Transverse colon (tissue), 4 donors: ENCODE measurements at places on chromosomes 13 and 19. TPM values are rescaled to one million over a fixed set of nuclear protein-coding genes. Genes with fewer than 3 reads are reported as not detected.

DNA sequence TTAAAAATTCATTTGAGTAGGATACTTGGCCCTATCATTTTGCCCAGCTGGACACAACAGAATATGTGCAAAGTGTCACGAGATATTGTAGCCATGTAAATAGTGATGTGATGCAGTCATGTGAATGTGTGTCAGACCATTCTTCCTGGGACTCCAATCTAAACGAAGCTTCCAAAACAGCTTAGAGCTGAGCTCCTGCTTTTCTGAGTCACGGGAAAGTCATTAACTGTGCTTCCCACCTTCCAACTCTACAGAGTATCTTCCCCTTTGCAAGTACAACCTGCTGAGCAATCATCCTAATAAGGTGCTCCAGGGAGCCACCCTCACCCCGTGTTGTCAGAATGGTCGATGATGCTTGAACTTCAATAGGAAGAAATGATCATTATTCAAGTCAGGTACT lies 294.7 kb downstream of the MYO16 start:
- H3K27me3 ChIP-seq = no peaks in the 10 kb centered on the region
- no peak overlapping the region for H3K4me3 ChIP-seq
- H3K27ac ChIP-seq = no peak overlapping the region
- DNase-seq = no peak
- H3K36me3 ChIP-seq = no peaks in the 10 kb centered on the region
- H3K4me1 ChIP-seq = peaks cover 2% of the 10 kb centered on the region

- H3K36me3 ChIP-seq = no peaks in the 10 kb centered on the region
- H3K27ac ChIP-seq = no peak overlapping the region
- no peak for DNase-seq
- no peak overlapping the region for H3K4me3 ChIP-seq
- H3K27me3 ChIP-seq = no peaks in the 10 kb centered on the region
Measured at GRCh38 chr13:99237981-99238662, 20.1 kb downstream of the GPR18 start.

The NLRP11 gene
- total RNA-seq = not detected

DNA sequence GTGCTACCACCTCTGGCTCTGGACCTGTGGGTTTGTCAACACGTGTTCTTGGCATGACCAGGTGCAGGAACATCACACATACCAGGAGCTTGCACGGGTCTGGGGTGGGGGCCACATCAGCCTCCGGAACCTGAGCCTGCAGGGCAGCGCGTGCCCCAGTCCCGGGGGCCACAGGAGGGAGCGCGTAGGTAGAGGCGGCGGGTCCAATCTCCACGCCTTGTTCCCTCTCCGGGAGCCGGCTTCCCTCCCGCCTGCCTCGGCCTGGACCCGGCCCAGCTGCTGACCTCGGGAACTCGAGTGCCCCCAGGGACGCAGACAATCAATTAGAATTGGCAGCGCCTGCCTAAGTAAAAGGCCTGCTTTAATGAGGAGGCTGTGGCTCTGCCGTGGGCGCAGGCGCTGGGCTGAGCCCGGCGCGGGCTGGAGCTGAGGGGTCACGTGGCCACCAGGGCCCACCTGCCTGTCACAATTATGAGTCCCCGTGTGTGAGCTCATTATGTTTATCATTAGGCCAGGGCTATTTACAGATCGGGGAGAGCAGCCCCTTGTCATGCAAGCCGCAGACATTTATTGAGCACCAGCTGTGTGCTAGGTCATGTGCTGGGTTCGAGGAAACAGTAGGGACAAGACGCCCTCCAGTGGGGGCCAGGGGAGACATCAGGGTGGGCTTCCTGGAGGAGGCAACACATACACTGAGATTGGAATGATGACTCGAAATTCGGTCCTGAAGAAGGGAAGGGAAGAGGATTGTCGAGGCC lies 32.2 kb upstream of the TNFAIP8L1 start:
- peaks cover 58% of the 10 kb centered on the region for H3K27me3 ChIP-seq
- no peak overlapping the region for H3K4me3 ChIP-seq
- no peak overlapping the region for H3K27ac ChIP-seq
- no peaks in the 10 kb centered on the region for H3K4me1 ChIP-seq
- DNase-seq = no peak

DNA sequence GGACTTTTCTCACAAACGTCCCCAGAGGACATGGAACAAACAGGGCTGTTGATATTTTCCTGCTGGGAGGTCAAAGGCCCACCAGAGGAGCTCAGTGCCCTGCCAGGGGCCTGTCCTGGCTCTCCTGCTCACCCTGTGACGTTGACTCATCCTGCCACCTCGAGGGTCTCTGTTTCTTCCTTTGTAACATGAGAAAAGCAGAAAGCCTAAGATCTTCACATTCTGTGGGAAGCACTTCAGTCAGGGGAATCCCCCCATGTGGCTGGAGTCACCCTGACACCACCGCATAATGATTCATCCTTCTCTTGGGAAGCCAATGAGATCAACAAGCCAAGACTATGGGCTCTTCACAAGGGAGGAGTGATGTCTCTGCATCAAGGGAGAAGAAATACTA lies 147.9 kb downstream of the KATNAL1 start:
- H3K27me3 ChIP-seq = peaks cover 3% of the 10 kb centered on the region
- H3K27ac ChIP-seq = no peak overlapping the region
- no peaks in the 10 kb centered on the region for H3K4me1 ChIP-seq
- H3K36me3 ChIP-seq = no peaks in the 10 kb centered on the region
- no peak overlapping the region for H3K4me3 ChIP-seq

DNA sequence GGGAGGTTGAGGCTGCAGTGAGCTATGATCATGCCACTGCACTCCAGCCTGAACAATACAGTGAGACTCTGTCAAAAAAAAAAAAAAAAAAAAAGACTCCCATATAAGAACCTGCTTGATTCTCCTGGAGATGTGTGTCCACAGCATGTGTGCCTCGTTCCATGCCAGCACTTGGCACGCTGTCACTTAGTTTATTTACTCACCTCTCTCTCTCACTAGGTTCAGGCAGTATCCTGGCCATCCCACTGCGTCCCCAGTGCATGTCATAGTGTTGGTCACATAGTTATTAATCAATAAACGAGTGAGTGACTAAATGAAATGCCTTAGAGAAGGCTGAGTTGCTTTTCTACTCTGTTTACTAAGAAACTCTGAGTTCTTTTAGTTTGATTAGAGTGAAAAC lies 79.1 kb upstream of the GPR12 start:
- peaks cover 6% of the 10 kb centered on the region for H3K27me3 ChIP-seq
- no peak overlapping the region for H3K27ac ChIP-seq
- no peaks in the 10 kb centered on the region for H3K4me1 ChIP-seq

The NCR1 gene
- not detected for total RNA-seq

The CGB2 gene
- not detected for total RNA-seq

GRCh38 chr19:10766671-10767201 lies 48.9 kb downstream of the DNM2 start:
- no peak for DNase-seq
- H3K4me3 ChIP-seq = no peak overlapping the region
- no peaks in the 10 kb centered on the region for H3K27me3 ChIP-seq
- peaks cover 57% of the 10 kb centered on the region for H3K4me1 ChIP-seq

GRCh38 chr19:56639217-56639616 lies 3.7 kb upstream of the SMIM17 start:
- H3K36me3 ChIP-seq = no peaks in the 10 kb centered on the region
- no peak overlapping the region for H3K4me3 ChIP-seq
- H3K4me1 ChIP-seq = no peaks in the 10 kb centered on the region
- peaks cover 13% of the 10 kb centered on the region for H3K27me3 ChIP-seq

- peak; percentile 70 for DNase-seq
- H3K27me3 ChIP-seq = peaks cover 3% of the 10 kb centered on the region
- peak within 1 kb of the TSS; percentile 44 for H3K27ac ChIP-seq
- H3K4me3 ChIP-seq = peak within 1 kb of the TSS; percentile 41
Measured at GRCh38 chr19:44808463-44809371, at the start of gene BCAM. TSS of gene BCAM (plus strand) at chr19:44809103. CDS start at chr19:44809125, 22 bp downstream.

GRCh38 chr13:46012404-46012803 lies 40.1 kb downstream of the ZC3H13 start:
- H3K27ac ChIP-seq = no peak overlapping the region
- H3K27me3 ChIP-seq = no peaks in the 10 kb centered on the region
- DNase-seq = no peak
- no peaks in the 10 kb centered on the region for H3K36me3 ChIP-seq

The TMEM221 gene
- not detected for total RNA-seq

DNA sequence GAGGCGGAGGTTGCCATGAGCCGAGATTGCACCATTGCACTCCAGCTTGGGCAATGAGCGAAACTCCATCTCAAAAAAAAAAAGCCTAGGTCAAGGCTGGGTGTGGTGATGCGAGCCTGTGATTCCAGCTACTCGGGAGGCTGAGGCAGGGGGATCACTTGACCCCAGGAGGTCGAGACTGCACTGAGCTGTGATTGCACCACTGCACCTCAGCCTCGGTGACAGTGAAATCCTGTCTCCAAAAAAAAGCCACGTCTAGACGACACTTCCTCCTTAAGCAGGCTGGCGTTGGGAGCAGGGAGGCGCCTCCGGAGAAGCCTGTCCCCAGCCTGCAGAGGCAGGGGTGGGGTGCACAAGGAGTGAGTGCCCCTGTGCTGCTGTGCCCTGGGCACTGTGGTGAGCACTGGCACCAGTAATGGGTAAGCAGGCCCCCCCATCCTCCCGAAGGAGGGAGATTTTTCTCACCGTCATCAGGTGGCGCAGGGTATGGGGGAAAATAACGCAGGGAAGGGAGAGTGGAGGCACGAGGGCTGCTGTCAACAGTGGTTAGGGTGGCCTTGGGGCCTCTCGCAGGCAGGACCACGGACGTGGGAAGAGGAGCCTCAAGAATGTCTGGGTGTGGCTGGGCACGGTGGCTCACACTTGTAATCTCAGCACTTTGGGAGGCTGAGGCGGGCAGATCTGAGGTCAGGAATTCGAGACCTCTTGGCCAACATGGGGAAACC lies 706 bp downstream of the P2RY11 start:
- peak; percentile 14 for DNase-seq
- peaks cover 12% of the 10 kb centered on the region for H3K4me1 ChIP-seq
- peaks cover 32% of the 10 kb centered on the region for H3K36me3 ChIP-seq
- H3K27ac ChIP-seq = peak overlapping the region; percentile 7

GRCh38 chr13:100098445-100099116 lies 9.7 kb downstream of the PCCA start:
- peaks cover 18% of the 10 kb centered on the region for H3K4me1 ChIP-seq
- H3K36me3 ChIP-seq = no peaks in the 10 kb centered on the region
- no peak overlapping the region for H3K27ac ChIP-seq
- DNase-seq = no peak
- H3K27me3 ChIP-seq = no peaks in the 10 kb centered on the region
- H3K4me3 ChIP-seq = no peak overlapping the region

GRCh38 chr13:46278474-46278873 lies 66.7 kb downstream of the LRRC63 start:
- H3K27ac ChIP-seq = no peak overlapping the region
- no peaks in the 10 kb centered on the region for H3K4me1 ChIP-seq
- H3K27me3 ChIP-seq = no peaks in the 10 kb centered on the region
- DNase-seq = no peak
- H3K4me3 ChIP-seq = no peak overlapping the region
- H3K36me3 ChIP-seq = no peaks in the 10 kb centered on the region

The JOSD2 gene
- 31.7 TPM for total RNA-seq

The SYNE4 gene
- 9.0 TPM for total RNA-seq

DNA sequence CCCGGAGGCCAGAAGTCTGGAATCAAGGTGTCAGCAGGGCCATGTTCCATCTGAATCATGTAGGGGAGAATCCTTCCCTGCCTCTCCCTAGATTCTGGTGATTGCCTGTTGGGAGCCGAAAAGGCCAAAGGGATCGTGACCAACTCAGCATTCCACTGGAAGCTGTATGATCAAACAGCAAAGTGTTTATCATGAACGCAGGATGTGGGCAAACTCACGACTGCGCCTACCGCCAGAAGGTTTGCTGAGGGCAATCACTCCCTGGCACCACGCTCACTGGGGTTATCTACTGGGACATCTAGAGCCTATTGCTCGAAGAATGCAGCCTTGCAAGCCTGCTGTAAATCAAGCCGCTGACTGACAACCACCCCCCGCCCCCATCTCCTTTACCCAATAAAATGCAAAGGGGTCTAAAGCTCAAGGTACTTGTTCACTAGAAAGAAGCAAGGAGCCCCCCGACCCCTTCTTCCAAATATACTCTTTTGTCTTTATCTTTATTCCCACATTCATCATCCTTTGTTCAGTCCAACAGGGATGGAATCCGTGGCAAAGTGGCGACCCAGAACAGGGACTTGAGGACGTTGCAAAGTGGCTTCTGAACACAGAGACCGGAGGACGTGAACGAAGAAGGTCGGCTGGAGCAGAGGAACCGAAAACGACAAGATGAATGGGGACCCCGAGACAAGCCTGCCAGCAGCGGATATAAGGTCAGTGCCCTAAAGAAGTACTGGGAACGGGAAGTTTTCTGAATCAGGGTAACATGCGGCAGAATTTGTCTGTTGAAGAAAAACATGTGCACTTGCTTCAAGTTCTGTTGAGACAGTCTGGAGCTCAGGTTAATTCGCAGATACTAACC lies 16.8 kb downstream of the CLEC4M start:
- H3K4me3 ChIP-seq = no peak overlapping the region
- H3K4me1 ChIP-seq = no peaks in the 10 kb centered on the region
- H3K27me3 ChIP-seq = peaks cover 55% of the 10 kb centered on the region
- no peak for DNase-seq
- no peaks in the 10 kb centered on the region for H3K36me3 ChIP-seq

DNA sequence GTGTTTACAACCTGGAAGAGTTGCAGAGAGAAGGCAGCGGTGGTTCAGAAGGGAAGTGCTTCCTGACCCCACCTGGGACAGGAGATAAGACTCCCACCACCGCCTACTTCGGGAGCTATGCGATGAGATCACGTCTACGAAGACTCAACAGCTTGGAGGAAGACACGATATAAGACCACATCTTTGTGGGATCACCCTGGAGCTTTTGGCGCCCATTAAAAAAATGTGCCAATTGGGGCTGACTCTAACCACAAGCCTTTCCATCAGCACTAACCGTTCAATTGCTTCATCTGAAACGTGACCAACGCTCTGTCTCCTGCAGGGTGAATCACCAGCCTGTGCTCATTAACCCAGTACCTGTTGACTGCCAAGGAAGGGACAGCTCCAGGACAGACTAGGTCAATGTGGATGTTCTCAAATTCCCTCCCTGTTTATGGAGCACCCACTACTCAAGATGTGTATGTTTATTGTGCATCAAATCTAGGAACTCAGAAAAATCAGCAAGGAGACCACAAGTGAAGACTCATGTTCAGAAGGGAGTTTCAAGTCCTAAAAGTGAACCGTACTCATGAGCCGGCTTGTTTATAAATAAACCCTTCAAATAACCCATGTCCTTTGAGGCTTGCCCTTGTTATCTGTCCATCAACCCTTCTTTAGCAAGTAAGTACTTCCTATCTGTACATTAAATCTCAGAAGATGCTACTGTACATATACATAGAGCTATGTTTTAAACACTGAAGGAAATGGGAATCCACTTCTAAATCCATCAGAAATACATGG lies 67.5 kb downstream of the LATS2 start:
- no peak overlapping the region for H3K4me3 ChIP-seq
- DNase-seq = no peak

GRCh38 chr13:84677836-84678235 lies 795.6 kb upstream of the SLITRK1 start:
- no peaks in the 10 kb centered on the region for H3K36me3 ChIP-seq
- H3K4me3 ChIP-seq = no peak overlapping the region
- H3K4me1 ChIP-seq = no peaks in the 10 kb centered on the region
- H3K27me3 ChIP-seq = no peaks in the 10 kb centered on the region
- H3K27ac ChIP-seq = no peak overlapping the region
